ENCODE measurements at places on chromosomes 3 and 15. TPM values are rescaled to one million over a fixed set of nuclear protein-coding genes. Genes with fewer than 3 reads are reported as not detected.

ADGRG7 gene
- polyA plus RNA-seq = not detected

UBR1 gene
- 20.7 TPM for polyA plus RNA-seq

GOLGA8R gene
- polyA plus RNA-seq = 0.08 TPM

ROBO2 gene
- polyA plus RNA-seq = not detected

FAM43A gene
- polyA plus RNA-seq = 37.0 TPM

SLC24A5 gene
- not detected for polyA plus RNA-seq

DNA sequence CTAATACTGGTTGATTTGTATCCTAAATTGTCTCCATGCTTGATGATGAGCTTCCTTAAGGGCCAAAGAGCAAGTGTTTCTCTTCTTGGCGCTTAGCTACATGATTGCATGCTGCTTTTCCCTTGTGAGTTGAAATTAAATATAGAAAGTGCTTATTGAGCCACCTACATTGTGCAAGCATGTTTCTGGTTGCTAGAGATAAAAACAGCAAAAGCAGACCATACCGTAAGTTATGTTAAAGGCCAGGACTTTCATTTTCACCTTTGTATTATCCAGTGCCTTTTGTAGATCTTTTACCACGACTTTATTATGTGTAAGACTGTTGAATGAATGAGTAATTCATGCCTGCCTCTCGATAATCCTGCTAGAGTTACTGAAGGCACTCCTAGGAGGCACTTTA lies 41.9 kb upstream of the CCNB2 start:
- H3K27me3 ChIP-seq = no peaks in the 10 kb centered on the region
- peaks cover 7% of the 10 kb centered on the region for H3K4me1 ChIP-seq
- no peak overlapping the region for H3K4me3 ChIP-seq
- no peak overlapping the region for H3K27ac ChIP-seq

DNA sequence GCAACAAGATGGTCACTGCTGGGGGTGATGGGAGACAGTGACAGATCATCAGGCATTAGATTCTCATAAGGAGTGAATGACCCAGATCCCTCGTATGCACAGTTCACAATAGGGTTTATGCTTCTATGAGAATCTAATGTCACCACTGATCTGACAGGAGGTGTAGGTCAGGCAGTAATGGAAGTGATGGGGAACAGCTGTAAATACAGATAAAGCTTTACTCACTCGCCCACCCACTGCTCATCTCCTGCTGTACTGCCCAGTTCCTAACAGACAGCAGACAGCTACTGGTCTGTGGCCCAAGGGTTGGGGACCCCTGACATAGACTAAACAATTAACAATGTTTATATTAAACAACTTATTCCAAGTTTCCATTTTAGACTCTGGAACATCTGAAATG lies 25.4 kb downstream of the IFT80 start:
- H3K27ac ChIP-seq = no peak overlapping the region
- no peaks in the 10 kb centered on the region for H3K27me3 ChIP-seq
- no peak overlapping the region for H3K4me3 ChIP-seq
- H3K4me1 ChIP-seq = peaks cover 11% of the 10 kb centered on the region
- H3K36me3 ChIP-seq = peaks cover 26% of the 10 kb centered on the region

GRCh38 chr3:11736136-11736833 lies 92.6 kb upstream of the VGLL4 start:
- H3K4me1 ChIP-seq = no peaks in the 10 kb centered on the region
- no peak overlapping the region for H3K4me3 ChIP-seq
- no peak for DNase-seq
- H3K36me3 ChIP-seq = no peaks in the 10 kb centered on the region

- H3K36me3 ChIP-seq = no peaks in the 10 kb centered on the region
- H3K4me3 ChIP-seq = no peak overlapping the region
- no peaks in the 10 kb centered on the region for H3K27me3 ChIP-seq
- no peak overlapping the region for H3K27ac ChIP-seq
- no peaks in the 10 kb centered on the region for H3K4me1 ChIP-seq
Measured at GRCh38 chr3:2819571-2819970, 290.6 kb downstream of the IL5RA start.

DNA sequence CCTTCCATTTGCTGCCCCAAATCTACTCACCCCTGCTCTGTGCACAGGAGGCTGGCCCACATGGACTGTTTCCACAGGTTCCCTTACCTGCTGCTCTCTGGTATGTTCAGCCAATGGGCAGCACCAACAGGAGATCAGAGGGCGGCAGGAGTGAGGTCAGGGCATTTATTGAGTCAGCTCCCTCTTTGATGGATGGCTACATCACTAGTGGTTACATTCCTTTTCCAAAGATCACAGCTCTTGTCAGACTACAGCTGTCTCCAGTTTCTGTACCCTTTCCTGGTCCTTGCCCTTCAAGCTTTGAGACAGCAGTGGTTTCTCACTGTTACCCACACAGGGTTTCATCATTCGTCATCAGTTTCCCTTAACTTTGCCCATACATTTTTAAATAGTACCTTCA lies 325.1 kb downstream of the SUCLG2 start:
- H3K36me3 ChIP-seq = no peaks in the 10 kb centered on the region
- no peak for DNase-seq
- H3K27ac ChIP-seq = no peak overlapping the region
- no peaks in the 10 kb centered on the region for H3K4me1 ChIP-seq
- H3K27me3 ChIP-seq = peaks cover 5% of the 10 kb centered on the region
- H3K4me3 ChIP-seq = no peak overlapping the region

DNA sequence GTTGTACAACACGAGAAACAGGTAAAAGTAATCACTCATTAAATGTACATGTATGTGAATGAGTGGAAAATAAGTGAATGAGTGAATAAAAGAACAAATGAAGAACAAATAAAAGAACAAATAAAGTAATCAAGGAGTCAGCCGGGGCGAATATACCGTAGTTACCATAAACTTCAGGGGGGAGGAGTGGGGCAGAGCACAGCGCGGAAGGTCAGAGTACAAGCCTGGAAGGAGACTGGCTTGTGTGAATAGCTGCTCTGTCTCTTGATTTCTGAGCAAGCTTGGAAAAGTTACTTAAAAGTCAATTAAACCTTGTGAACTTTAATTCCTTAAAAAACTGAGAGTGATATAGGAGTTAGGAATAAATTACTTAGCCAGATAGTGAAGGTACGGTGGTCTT lies 466.5 kb upstream of the CNTN4 start:
- H3K27me3 ChIP-seq = no peaks in the 10 kb centered on the region
- no peak for DNase-seq
- H3K4me1 ChIP-seq = no peaks in the 10 kb centered on the region
- no peak overlapping the region for H3K4me3 ChIP-seq
- H3K27ac ChIP-seq = no peak overlapping the region

GRCh38 chr3:46586738-46587246 lies 20.7 kb upstream of the LRRC2 start:
- H3K27me3 ChIP-seq = peaks cover 9% of the 10 kb centered on the region
- no peak overlapping the region for H3K4me3 ChIP-seq
- DNase-seq = no peak

DNA sequence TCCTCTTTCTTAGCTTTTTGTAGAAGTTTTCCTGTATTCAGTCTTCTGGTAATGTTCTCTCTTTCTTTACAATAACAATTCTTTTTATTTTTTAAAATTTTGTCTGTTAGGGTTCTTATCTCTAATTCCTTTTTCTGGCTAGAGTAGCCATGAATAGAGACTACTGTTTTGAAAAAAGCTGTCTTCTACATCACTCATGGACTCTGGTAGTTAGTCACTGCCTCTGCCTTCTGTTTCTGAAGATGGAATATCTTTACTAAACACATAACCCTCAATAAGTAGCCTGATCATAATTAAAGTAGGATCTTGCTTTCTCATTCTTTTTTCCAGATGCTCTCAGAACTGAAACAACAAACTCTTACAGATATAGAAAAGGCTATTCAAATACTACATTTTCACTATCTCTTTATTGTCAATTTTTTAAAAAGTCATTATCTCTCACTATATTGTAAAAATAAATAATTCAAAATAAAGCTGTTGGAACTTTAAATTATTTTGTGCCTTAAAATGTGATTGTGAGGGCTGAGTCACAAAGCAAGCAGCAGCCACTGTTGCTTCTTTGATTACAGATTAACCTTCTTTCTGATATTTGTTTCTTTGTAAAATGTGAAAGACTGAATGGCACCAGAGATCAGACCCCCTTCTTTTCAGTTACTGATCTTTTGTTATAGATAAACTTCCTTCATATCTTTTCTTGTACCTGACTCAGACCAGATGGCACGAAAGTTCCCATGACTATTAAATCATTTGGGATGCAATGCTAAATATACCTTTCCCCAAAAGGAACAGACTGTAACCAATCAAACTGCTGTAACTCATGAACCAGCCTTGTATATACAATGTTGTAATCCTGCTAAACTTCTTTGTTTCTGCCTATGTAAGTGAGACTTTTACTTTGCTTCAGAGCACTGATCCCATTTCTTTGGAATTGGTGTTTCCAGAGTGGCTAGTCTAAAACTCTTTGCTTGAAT lies 1159.5 kb downstream of the IGSF11 start:
- no peak overlapping the region for H3K27ac ChIP-seq
- no peaks in the 10 kb centered on the region for H3K4me1 ChIP-seq
- no peak overlapping the region for H3K4me3 ChIP-seq
- no peaks in the 10 kb centered on the region for H3K27me3 ChIP-seq

- H3K27me3 ChIP-seq = no peaks in the 10 kb centered on the region
- no peak overlapping the region for H3K4me3 ChIP-seq
- peaks cover 13% of the 10 kb centered on the region for H3K4me1 ChIP-seq
- H3K36me3 ChIP-seq = no peaks in the 10 kb centered on the region
Measured at GRCh38 chr3:136142592-136142991, 53.5 kb downstream of the MSL2 start.

DNA sequence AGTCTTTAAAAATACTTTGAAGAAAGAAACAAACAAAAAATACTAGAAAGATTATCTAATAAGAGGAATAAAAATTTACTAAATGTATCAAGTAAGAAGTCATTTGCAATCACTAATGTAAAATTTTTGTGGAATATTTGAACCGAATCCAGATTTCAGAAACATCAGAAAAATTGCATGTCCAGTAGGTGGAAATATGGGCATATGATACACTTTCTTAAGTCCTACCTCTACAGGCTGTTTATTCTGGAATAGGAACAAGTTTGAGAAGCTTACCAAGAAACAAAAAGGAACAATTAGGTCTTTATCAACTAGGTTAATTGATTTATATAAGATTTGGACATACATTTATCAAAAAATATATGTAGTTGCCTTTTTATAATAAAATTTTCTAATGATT lies 292.9 kb upstream of the ROBO1 start:
- DNase-seq = no peak
- H3K4me1 ChIP-seq = no peaks in the 10 kb centered on the region
- H3K4me3 ChIP-seq = no peak overlapping the region
- H3K27me3 ChIP-seq = no peaks in the 10 kb centered on the region

DNA sequence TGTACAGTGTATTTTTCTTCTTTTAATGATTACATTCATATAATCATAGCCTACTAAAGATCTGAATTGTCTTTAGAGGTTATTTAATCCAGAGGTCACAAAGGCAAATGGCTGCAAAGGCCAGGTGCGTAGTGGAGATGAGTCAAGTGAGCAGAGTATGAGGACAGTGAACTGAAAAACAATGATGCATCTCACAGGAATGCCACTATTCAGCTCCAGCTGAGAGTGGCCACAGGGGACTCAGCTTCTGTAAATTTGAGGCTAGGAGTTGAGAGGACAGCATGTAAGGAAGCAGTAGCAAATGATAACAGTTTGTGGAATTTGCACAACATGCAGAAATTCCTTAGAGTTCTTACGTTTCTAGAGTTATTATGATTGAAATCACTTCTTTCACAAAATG lies 50.4 kb downstream of the COL6A5 start:
- H3K4me3 ChIP-seq = no peak overlapping the region
- no peak overlapping the region for H3K27ac ChIP-seq
- no peak for DNase-seq
- no peaks in the 10 kb centered on the region for H3K36me3 ChIP-seq
- H3K4me1 ChIP-seq = no peaks in the 10 kb centered on the region

GRCh38 chr15:85452436-85452835 lies 72.0 kb downstream of the AKAP13 start:
- H3K4me3 ChIP-seq = peak overlapping the region; percentile 81
- H3K4me1 ChIP-seq = peaks cover 75% of the 10 kb centered on the region
- H3K27me3 ChIP-seq = no peaks in the 10 kb centered on the region
- peaks cover 10% of the 10 kb centered on the region for H3K36me3 ChIP-seq

DNA sequence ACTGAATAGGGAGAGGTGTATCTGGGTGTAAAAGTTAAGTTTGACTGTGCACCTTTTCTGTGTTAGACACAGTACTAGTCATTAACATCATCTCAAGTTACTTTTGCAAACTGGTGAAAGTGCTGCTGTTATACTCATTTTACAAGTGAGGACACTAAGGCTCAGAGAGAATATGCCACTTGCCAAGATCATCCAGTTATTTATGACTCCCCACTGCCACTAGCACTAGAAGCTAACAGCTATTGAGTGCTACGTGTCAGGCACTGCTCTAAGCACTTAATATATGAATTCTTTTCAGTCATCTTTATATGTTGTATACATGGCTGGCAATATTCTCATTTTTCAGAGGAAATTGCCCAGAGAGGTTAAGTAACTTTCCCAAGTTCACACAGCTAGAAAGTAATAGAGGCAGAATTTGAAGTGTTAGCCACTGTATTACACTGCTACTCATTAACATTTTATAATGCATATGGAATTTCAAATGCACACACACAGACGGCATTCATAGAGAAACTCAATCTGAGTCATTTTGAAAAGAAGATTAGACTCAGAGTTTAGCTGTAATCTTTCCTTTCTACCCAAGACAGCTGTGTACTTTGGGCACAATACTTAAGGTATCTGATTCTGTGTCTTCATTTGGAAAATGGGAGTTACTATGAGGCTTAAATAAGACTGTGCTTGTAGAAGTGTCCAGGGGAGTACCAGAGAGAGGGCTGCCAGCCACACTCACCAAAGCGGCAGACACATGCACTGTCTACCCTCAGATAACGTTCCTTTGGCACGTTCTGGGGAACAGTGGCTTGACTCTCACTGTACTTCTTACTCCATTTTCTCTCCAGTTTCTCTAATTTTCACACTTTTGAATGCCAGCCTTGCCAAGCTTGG lies 1.3 kb upstream of the MASP1 start:
- no peak overlapping the region for H3K4me3 ChIP-seq
- no peak overlapping the region for H3K27ac ChIP-seq
- no peaks in the 10 kb centered on the region for H3K36me3 ChIP-seq
- H3K4me1 ChIP-seq = no peaks in the 10 kb centered on the region
- DNase-seq = no peak

GRCh38 chr3:39361252-39361927 lies 21.8 kb upstream of the SLC25A38 start:
- no peak for DNase-seq
- peaks cover 4% of the 10 kb centered on the region for H3K27me3 ChIP-seq
- peaks cover 6% of the 10 kb centered on the region for H3K4me1 ChIP-seq

DNA sequence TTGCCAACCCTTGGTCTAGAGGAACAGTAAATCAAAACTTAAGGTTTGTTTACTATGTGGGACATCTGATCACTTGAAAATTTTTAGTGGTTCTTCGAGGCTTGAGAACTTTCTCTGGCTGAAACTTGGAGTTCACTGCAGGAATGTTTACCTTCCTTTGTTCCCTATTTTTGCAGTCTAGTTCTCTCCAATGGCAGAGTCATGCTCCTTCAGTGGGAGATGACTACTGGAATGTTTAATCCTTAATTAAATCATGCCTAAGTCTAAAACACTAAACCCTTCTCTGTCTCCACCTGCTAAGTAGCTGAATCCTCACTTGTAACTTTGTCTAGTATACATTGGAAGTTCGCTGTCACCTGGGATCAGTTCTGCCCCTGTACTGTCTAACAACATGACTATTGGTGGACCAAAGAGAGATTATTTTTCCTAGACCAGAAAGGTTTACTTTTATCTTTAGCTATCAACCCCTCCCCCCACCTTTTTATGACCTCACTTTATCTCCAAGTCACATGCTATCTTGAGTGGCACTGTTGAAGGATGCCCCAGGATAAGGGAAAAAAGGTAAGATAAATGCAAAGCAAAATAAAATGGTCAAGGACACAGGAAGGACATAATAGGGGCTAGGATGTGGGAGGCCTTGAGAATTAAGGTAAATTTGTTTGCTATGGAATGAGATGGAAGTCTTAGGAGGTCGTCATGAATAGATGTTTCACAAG lies 1.2 kb upstream of the ZNF609 start:
- H3K27ac ChIP-seq = no peak overlapping the region
- H3K4me3 ChIP-seq = peak overlapping the region; percentile 91
- no peaks in the 10 kb centered on the region for H3K36me3 ChIP-seq
- no peaks in the 10 kb centered on the region for H3K27me3 ChIP-seq
